ENCODE measurements at places on chromosomes 6 and 20.

DNA sequence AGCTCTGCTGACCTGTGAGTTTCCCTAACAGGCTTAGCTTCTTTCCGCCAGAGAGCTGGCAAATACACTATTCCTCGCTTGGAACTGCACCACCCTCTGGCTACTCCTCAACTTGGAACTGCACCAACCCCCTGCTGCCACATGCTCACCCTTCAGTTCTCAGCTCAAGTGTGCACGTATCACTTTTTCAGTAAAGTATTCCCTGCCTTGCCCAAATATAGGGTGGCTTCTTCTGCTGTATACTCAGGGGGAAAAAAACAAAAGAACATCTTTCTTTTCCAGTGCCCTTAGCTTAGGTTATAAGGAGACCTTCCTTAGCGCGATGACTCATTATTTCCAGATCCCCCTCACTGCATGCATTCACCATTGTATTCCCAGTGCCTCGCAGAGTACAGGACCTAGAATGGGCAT, 21.2 kb downstream of the GNAS-AS1 start:
- DNase-seq: no peak

- no peak for DNase-seq
These were observed 17.7 kb downstream of the WFDC2 start for GRCh38 chr20:45487231-45487635.

- no peak for DNase-seq
These were observed 30.0 kb downstream of the CDKAL1 start for GRCh38 chr6:20564269-20564668.

DNA sequence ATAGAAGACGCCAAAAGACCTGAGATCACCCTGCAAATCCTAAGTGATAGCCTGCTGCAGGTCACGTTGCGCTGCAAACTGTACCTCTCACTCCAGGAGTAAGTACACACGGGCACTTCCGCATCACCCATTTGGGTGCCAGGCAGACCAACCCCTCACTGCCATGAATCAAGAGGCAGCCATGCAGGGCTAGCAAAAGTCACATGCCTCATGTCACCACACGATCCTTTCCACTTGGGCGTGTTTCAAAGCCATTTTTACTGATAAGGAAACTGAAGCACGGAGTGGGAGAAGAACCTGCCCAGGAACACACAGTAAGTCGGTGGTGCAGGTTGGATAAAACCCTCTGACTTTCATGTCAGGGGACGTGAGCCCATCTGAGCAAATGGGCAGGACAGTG, 37.0 kb downstream of the BPIFB1 start:
- no peak for DNase-seq

- DNase-seq: no peak
These were observed 27.7 kb downstream of the ALDH5A1 start for GRCh38 chr6:24522228-24523176.

DNA sequence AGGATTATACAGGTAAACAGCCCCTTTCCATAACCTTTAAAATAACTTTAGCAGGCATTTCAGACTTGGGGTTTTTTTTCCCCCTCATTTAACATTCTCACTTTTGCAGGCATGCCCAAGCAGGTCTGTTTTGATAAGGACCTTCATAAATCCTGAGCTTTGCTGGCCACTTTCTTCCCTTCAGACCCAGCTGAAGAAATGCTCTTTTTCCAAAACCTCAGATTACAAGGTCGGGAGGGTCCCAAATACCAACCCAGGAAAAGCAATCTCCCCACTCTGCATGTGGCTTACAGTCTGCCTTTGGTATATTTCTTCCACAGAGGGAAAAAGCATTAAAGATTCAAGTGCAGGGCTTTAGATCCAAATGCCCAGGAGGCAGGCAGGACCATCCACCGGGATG, 6.8 kb downstream of the NFATC2 start:
- DNase-seq: no peak

DNA sequence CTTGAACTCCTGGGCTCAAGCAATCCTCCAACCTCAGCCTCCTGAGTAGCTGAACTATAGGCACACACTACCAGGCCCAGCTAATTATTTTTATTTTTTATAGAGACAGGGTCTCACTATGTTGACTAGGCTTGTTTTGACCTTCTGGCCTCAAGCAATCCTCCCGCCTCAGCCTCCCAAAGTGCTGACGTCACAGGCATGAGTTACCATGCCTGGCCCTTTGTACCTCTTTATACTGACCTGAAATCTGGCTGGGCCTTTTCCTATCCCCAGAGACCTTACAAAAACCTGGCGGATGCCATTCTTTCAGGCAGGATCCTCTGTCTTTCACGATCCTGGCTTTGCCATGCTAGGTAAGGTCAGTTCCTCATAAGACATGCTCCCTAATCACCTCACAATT, 11.5 kb downstream of the WFDC3 start:
- no peak for DNase-seq

Data from AG09309 (cell line).